ENCODE measurements at places on chromosomes 13 and 19.
A peak's percentile ranks its signal among the peaks of the same experiment; 100 is the strongest.

DNA sequence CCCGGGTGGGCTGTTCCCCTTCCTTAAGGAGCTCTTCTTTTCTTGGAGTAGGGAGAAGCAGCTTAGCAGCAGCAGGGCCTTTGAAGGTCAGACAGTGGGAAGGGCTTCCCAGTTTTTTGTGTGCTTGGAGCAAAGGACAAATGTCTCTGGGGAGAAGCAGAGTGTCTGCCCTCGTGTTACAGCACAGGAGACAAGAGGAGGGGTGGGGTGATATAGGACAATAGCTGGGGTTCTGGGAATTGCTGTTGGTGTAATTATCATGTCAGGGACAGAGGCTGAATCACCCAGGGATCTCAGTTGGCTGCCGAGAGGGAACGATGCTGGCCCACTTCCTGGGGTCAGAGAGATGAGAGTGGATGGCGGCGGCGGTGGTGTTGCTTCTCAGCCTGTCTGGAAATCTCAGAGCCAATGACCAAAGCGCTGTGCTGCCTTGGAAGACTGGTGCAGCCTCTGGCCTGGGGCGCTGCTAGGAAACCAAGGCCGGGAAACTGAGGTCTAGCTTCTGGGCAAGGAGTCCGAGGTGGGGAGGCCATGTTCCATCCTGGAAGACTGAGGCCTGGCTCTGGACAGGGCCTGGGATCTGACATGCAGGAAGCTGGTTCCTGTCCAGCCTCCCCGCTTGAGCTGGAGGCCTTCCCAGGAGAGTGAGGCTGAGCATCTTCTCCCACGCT is 1.2 kb downstream of the INAFM1 start:
- DNase-seq, result no peak

DNA sequence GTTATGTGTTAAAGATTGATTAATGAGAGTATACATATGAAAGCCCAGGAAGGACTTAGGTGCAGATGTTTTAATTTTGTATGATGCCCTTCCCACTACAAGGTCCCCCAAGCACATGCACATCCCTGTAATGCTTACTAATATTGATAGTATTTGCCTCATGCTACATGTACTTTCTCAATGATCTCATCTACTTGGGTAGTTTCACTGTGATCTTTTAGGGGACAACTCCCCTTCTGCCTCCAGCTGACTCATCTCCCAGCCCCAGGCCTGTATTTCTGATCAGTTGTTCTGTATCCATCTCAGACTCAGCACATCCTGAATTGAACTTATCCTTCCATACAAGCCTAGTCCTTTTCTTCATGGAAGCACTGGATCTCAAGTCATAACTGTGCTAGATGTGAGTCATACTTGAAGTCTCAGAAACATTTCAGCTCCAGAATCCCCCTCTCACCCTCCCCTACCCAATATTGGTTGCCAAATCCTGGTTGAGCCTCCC is 49.4 kb upstream of the INTS6 start:
- no peak for DNase-seq

DNA sequence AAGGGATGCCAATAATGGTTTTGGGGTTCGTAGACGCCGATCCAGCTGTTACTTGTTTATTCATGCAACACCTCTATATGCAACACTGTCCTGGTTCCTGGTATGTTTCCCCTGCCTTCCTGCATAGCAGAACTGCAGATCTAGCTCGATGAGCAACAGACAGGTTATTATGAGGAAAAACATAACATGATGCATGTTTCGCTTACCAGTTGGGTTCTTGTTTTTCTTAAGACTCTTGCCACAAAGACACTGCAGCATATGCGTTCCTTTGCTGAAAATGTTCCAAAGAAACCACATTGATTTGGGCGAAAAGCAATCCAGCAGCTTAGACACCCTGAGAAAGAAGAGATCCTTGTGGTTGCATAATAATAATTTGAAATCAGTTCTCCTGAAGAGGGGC is 583 bp downstream of the FGF14 start:
- no peak for DNase-seq

- no peak for DNase-seq
Measured at GRCh38 chr13:51547425-51548176, 36.7 kb upstream of the WDFY2 start.

- DNase-seq, result no peak
Measured at GRCh38 chr13:88456151-88456550, 785.0 kb downstream of the SLITRK5 start.

- peak; percentile 89 for DNase-seq
Measured at GRCh38 chr19:35732540-35733179, 9.6 kb downstream of the IGFLR1 start.

- DNase-seq, result peak; percentile 55
Measured at GRCh38 chr19:364496-365287, 20.1 kb upstream of the MIER2 start.

DNA sequence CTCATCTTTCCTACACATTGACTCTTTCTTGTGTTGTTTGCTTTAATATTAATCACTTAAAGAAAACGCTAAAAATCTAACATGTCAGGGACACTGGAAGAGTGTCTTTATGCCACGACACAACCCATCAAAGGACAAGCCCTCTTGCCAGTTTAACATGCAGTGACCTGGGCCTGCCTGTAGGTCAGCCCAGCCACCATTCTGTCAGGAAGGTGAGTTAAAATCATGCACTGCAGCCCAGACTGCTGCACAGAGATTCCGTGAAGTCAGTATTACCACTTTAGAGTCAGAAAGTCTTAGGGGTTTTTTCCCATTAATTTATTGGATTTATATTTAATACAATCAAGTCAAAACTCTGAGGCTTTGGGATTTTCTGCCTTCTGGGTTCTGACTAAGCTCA is 58.0 kb downstream of the TNFRSF19 start:
- no peak for DNase-seq

- DNase-seq, result no peak
Measured at GRCh38 chr13:68676513-68677115, 1431.0 kb upstream of the ATXN8OS start.

- no peak for DNase-seq
Measured at GRCh38 chr13:108980237-108980636, 350.8 kb downstream of the MYO16 start.

DNA sequence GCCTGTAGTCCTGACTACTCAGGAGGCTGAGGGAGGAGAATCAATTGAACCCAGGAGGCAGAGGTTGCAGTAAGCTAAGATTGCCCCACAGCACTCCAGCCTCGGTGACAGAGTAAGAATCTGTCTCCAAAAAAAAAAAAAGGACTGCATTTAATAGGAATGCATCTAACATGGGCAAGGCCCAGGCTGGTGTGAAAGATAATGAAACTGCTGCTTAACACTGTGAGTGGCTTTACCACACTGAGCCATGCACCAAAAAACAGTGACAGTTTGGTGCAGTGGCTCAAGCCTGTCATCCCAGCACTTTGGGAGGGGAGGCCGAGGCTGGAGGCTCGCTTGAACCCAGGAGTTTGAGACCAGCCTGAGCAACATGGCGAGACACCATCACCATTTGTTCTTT is 8.6 kb downstream of the GTF2F1 start:
- no peak for DNase-seq

DNA sequence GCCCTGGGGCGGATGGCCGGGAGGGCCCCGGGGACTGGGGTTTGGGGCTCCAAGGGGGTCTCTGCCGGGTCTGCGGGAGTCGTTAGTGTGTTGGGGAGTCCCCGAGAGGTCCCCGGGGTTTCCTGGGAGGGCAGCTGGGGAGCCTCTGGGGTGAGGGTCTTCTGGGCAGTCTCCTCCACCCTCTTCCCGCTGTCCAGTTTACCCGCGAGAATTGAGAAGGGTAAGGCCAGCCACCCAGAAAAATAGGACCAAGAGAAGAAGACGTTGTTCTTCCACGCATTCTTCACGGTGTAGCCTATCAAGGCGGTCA is 1.0 kb upstream of the ETFB start:
- no peak for DNase-seq

DNA sequence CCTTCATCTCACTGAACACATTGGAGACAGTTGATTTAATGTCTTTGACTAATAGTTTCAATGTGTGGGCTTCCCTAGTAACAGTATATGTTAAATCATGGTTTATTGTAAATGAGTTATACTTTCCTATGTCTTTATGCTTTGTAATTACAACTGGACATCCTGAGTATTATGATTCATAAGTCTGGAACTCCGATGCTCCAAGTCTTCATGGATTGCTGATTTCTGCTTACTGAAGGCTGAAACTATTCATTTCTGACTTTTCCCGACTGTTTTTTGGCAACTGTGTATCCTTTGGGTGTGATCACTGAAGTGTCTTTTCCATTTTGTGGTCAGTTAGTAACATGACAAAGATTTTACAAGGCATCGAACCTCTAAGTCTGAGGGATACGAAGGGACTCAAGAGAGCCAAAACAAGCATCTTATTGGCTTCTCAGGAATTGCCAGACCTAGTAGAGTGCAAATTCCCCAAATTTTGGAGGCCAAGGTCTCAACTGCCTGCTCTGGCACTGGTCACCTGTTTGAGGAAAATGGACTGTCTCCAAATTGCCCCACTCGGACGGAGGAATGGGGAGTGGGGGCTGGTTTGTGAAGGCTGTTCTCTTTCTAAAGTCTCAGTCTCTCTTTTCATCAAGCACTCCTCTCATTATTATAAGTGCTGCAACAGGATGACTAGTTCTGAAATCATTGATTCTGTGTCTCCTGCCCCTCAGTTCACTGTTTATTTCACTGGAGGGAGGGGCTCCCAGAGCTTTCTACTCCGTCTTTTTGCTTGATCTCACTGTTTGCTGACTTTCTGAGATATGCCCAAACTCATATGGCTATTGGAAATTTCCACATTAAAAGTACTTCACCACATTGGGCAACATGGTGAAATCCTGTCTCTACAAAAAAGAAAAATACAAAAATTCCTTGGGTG is 20.2 kb upstream of the CD70 start:
- no peak for DNase-seq
